Heart right ventricle (tissue), 16 donors: ENCODE measurements at places on chromosomes 13 and 19. TPM values are rescaled to one million over a fixed set of nuclear protein-coding genes. Genes with fewer than 3 reads are reported as not detected.

GRCh38 chr13:75870397-75870903, 234.3 kb downstream of the LMO7 start:
- no peaks in the 10 kb centered on the region for H3K36me3 ChIP-seq
- no peak overlapping the region for H3K27ac ChIP-seq
- H3K4me3 ChIP-seq: peak overlapping the region; percentile 33
- H3K4me1 ChIP-seq: no peaks in the 10 kb centered on the region
- H3K27me3 ChIP-seq: no peaks in the 10 kb centered on the region
- no peak for DNase-seq

GRCh38 chr19:41096353-41096752, 8.1 kb downstream of the CYP2A13 start:
- no peak overlapping the region for H3K4me3 ChIP-seq
- H3K36me3 ChIP-seq: no peaks in the 10 kb centered on the region
- no peak for DNase-seq
- H3K27me3 ChIP-seq: peaks cover 17% of the 10 kb centered on the region
- no peaks in the 10 kb centered on the region for H3K4me1 ChIP-seq

GRCh38 chr13:51479199-51479523, 26.3 kb upstream of the INTS6 start:
- no peak overlapping the region for H3K4me3 ChIP-seq
- peaks cover 8% of the 10 kb centered on the region for H3K4me1 ChIP-seq
- H3K27ac ChIP-seq: no peak overlapping the region
- no peaks in the 10 kb centered on the region for H3K36me3 ChIP-seq
- DNase-seq: no peak
- no peaks in the 10 kb centered on the region for H3K27me3 ChIP-seq

- no peaks in the 10 kb centered on the region for H3K27me3 ChIP-seq
- H3K36me3 ChIP-seq: no peaks in the 10 kb centered on the region
- H3K4me3 ChIP-seq: no peak overlapping the region
- H3K27ac ChIP-seq: no peak overlapping the region
- DNase-seq: no peak
- H3K4me1 ChIP-seq: peaks cover 13% of the 10 kb centered on the region
Observed at GRCh38 chr13:26225896-26226617, 3.9 kb upstream of the RNF6 start.

GRCh38 chr13:113649212-113649611, 8.8 kb downstream of the ATP4B start:
- no peak overlapping the region for H3K27ac ChIP-seq
- peaks cover 14% of the 10 kb centered on the region for H3K4me1 ChIP-seq
- H3K27me3 ChIP-seq: no peaks in the 10 kb centered on the region

SIGLEC9 gene
- total RNA-seq: 7.0 TPM
